ENCODE measurements at places on chromosomes 16 and 17.

DNA sequence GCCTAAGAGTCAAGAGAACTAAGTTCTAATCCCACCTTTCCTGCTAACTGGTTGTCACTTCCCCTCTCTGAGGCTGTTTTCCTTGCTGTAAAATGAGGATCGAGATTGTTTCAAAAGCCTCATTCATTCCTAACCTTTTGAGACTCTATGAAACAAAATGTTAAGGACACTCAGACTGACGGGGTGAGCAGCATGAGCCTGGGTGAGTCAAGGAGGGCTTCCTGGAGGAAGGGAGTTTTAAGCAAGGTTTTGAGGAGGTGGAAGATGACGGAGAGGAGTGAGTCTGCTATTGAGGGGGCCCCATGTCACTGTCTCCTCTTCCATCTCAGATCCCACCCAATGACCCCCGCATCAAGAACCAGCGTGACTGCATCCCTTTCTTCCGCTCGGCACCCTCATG is 4.1 kb downstream of the EPX start:
- no peak for DNase-seq

- no peak for DNase-seq
Measured at GRCh38 chr16:84214451-84215066, 23.6 kb downstream of the ADAD2 start.

DNA sequence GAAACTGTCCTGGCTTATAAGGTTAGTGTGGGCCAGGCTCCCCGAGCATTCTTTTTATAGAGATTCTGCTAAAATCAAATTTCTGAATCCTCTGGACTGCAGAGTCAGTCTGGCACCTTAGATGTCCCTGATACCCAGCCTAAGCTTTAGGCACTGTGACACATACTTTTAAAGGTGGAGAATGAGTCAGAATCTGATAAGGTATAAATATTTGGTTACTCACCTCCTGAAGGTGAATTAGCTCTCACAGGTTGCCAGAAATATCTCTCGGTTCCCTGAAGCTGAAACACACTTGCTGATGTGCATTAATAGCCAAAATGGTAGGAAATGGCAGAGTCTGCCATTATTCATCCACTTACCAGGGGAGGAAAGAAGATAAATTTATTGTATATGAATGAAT is 446.9 kb downstream of the UTP18 start:
- DNase-seq = no peak

DNA sequence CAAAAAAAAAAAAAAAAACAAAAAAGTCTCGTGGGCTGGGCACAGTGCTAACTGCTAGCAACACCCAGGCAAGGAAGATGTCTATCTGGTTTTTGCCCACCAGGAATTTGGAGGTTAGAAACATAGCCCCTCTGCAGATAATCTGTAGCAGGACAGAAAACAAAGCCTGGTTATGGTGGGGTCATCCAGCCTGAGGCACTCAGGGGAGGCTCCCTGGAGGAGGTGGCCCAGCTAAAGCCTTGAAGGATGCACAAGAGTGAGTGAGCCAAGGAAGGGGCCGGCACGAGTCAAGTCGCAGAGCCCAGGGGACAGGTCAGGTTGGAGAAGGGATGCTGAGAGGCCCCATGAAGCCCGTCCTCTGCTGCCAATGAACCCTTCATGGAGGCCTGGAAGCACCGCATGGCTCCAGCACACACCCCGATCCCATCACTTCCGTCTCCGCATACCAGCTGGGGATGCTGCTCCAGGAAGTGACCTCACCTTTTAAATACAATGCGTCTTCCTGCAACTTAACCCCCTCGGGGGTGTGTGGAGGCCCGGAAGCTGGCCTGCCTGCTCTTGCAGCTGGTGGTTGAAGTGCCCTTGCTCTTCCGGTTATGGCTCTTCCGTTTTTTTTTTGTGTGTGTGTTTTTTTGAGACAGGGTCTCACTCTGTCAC is 86.5 kb downstream of the ENGASE start:
- peak; percentile 35 for DNase-seq

DNA sequence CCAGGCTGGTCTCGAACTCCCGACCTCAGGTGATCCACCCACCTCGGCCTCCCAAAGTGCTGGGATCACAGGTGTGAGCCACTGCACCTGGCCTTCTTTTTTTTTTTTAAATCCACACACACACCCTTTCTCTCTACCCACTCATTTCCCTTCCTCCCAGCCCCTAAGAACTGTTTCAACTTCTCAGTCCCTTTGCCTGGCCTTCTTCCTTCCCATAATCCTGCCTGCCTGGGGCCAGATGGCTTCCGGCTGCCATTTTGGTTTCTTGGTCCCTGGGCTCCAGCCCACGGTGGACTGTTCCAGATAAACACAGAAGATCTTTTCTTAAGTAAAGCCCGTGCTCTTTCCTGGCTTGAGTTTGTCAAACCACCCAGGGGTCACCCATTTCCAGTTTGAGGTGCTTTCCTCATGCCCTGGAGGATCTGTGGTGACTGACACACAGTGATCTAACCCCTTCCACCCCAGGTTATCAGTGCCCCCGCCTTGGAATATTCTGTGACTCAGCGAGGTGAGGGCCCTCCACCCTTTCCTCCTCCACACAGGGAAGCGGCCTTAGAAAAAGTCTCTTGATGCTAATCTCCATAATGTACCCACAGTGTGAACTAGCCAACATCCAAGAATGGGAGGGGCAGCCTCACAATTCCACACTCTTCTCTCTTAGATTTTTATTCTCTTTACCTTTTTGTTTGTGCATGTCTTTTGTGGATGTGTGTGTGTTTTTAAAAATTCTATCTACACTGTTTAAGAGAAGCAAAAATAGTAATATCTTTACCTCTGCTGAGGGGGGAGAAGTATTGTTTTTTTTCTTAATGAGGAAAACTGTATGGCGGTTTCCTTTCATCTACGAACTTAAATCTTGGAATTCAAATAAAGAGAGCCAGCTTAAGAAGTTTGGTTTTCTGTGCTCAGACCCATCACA is 60.0 kb downstream of the CRISPLD2 start:
- no peak for DNase-seq

GRCh38 chr16:66495440-66495839 is 54.5 kb downstream of the TK2 start:
- DNase-seq = no peak

DNA sequence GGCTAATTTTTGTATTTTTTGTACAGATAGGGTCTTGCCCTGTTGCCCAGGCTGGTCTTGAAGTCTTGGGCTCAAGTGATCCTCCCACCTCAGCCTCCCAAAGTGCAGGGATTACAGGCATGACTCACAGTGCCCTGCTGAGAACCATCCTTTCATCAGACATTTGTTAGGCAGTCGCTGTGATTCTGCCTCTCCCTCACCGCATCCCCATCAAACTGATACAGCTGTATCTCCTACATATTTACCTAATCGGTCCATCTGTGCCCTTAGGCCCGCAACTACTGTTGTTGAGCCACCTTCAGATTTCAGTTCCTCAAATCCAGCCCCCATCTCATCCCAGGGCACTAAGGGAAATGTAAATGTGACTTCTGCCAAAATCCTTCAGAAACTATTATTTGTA is 2.0 kb upstream of the SLC43A2 start:
- no peak for DNase-seq

GRCh38 chr16:10576390-10577304 is 3.8 kb downstream of the EMP2 start:
- no peak for DNase-seq

- DNase-seq = no peak
Measured at GRCh38 chr17:8614988-8615387, 15.5 kb downstream of the MYH10 start.

DNA sequence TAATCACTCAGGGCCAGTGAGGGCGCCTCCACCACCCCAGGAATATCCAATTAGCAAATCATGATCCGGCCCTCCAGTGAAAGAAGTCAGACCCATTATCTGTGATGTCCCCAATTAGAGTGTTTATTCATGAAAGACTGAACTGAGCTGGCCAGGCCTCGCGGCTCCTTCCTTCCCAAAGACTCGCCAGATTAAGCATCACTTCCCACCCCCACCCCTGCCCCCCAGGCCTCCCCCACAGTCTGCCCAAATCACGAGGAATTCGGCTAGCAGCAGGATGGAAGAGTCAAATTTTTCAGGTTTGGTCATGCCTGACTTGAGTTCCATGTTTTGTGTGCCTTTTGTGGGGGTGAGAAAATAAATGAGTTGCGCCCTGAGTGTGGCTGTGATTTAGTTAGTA is 298.4 kb upstream of the SALL1 start:
- DNase-seq = no peak

DNA sequence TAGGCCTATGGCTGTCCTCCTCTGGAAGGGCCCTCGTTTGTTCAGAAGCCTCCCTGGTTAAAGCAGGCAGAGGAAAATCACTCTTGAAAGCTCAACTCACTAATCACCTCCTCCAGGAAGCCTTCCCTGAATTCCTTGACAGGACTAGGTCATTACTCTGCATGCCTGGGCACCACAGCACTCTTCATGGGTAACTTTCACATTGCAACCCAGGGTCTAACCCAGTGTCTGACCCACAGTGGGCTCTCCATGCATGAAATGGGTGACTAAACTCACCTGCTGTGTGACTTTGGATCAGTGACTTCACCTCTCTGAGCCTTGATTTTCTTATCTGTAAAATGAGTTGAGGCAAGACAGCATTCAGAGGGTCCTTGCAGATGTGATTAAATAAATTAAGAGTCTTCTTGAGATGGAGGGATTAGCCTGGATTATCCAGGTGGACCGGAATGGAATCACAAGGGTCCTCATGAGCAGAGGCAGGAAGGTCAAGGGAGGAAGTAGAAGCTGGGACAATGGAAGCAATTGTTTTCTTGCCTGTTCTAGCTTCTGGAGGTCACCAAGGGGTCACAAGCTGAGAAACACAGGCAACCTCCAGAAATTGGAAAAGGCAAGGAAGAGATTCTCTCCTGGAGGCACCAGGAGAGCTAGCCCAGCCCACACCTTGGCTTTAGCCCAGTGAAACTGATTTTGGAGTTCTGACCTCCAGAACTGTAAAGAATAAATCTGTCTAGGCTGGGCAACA is 3.8 kb upstream of the RAI1 start:
- no peak for DNase-seq
